ENCODE measurements at places on chromosomes 5 and 9. TPM values are rescaled to one million over a fixed set of nuclear protein-coding genes. Genes with fewer than 3 reads are reported as not detected.

- no peak for DNase-seq
Observed at GRCh38 chr5:22465177-22465576, 388.0 kb downstream of the CDH12 start.

GRCh38 chr9:33426843-33427293 is 20.5 kb downstream of the AQP3 start:
- DNase-seq = no peak

GRCh38 chr5:80275347-80275746 is 19.5 kb upstream of the SERINC5 start:
- DNase-seq = peak; percentile 54

GRCh38 chr5:91434348-91434747 is 51.2 kb upstream of the ARRDC3 start:
- no peak for DNase-seq

GRCh38 chr9:76717176-76717575 is 47.1 kb upstream of the PCA3 start:
- DNase-seq = no peak

- DNase-seq = no peak
Observed at GRCh38 chr5:99058466-99058865, 129.7 kb upstream of the CHD1 start.

DNA sequence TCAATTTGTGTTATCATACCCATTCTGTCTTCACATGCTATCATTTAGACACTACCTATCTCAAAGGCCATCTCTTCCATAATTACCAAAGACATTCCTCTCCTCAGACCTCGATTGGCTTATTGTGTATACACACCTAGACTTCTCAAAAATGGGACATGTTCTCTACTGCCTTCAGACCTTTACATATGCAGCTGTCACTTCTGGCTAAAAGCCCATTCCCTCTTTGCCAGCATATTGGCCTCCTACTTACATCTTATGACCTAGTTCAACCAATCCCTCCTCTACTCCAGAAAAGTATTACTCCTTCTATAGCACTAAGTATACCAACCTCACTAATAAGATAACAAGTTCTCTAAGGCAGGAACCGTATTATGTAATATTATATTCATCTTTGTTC is 84.4 kb downstream of the RAPGEF6 start:
- DNase-seq = no peak

DNA sequence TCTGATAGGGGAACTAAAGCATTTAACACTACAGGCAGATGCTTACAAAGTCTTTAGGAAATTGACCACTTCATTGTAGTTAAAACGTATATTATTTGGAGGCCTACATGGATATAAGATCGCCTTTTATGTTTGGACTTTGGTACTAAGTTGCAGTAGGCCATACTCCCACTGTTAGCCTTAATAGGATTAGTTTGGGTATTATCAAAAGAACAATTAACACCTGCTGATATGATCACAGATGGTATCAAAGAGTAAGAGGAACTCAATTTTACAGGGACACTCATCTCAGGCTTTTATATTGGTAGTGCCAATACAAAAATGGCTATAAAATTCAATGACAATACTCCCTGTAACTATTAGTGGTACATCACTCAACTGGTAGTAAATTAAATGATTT is 1183.0 kb downstream of the MAT2B start:
- DNase-seq = no peak

GRCh38 chr9:107948601-107949000 is 459.0 kb upstream of the KLF4 start:
- no peak for DNase-seq

GRCh38 chr9:117528225-117528624 is 113.4 kb upstream of the ASTN2 start:
- no peak for DNase-seq

GRCh38 chr5:147831465-147831864 is at the start of gene SPINK1:
SPINK1 (minus strand) TSS chr5:147831671; CDS start chr5:147831577, 94 bp downstream.
- DNase-seq = no peak

DNA sequence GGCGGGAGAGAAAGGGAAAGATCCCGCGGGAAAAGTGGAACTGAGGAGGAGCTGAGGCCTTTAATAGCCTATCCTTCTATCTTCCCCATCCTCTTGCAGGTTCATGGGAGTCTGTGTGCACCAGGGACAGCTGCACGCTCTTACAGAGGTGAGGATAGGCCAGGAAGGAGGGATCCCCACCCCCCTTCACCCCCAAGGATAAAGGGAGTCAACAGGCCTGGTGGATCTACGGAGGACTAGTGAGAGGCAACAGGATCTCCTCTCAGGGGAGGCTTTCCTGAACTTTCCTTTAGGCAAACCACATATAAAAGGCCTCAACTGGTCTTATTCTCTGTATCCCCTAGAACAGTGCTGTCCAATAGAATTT is 1.1 kb downstream of the TESK1 start:
- no peak for DNase-seq

DNA sequence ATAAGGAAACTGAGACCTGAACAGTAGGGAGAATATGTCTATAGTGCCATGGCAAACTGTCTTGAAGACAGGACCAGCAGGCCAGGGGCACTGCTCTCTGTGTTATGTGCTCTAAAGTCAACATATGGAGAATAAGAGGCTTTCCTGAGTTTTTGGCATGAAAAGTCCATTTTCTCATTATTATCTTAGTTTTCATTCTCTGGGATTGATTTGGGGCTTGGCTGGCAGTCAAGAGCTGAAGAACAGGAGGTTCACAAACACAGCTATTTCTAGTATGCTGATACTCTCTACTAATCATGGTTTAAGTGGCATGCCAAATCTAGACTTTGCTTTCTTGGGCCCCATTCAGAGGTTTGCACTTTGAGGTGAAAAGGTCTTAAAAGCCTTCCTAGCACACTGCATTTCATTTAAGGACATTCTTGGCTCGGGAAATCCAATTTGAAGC is 404.4 kb downstream of the ZNF608 start:
- peak; percentile 65 for DNase-seq

DNA sequence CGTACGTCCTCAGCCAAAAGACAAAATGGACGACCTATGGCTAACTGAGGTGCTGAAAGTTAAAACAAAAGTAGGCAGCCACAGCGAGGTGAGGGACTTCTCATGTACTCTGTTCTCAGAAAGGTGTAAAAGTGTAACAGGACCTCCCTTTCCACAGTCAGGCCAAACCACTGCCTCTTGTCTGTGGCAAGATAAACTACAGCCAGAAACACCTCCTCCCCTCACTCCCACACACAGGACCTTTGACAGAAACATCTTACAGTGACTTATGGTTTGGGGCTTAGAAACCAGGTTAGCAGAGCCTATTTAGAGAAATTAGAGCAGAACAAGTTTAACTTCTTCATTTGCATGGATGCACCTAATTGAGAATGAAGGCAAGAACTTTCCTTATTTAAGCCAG is 499.1 kb upstream of the GRIN3A start:
- no peak for DNase-seq

DNA sequence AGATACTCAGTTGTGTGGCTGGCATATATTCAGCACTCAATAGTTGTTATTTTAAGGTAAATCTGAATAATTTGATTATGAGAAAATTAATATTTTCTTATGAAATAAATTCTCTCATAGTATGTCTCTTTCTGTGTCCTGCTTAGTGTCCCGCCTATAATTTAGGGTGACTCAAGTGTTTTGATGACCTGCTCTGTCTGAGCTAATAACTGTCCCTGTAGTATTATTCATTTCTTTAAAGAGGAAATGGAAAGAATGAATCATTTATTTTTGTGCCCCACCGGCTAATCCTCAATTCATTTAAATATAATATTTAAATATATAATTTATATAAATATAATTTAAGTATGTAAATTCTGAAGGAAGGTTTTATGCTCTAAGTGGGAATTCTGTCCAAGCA is 4.1 kb downstream of the SLC1A1 start:
- no peak for DNase-seq

DNA sequence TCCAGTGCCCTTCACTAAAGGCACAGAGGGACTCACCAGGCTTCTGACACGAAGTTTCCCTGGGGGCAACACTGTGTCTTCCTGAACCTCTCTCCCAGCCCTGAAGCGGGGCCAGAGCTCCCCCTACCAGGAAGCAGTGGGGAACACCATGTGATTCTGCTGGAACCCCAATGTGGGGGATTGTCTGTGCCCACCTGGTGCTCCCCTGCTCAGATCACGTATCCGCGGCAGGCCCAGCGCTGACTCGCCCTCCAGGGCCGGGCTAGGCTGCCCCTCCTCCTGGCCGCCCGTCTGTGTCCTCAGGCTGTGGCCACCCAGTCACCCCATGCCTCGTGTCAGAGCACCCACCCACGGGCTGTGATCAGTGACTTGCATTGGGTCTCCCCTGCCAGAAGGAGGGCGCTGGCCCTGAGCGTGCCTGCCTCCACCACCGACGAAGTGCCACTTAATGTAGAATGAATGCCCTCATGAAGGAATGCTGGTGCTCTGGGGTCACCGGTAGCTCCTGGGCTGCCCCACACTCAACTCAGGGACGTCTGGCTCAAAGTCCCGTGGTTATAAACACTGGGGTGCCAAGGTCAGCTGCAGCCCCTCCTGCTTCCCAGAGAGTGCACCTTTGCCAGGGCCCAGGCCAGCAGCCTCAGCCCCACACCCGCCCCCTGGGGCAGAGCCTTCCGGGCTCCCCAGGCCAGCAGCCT is 22.1 kb downstream of the SARDH start:
- DNase-seq = no peak

DNA sequence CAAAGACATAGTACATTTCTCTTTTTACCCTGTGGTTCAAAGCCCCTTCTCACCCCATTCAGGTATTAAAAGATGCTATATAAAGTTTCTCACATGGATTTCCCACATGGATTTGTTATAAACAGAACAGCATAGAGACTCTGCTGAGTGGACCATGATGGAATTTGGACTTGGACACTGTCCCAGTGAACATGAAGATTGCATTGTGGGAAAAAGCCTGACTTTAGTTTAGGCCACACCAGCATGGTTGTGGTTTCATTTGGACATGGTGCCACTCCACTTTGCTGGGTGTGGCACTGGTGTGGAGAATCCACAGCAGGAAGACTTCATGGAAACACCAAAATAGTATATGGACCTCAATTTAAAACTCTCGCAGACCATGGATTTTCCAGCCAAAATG is 124.6 kb downstream of the ARHGAP26 start:
- no peak for DNase-seq

Gene PCDHGB7
- total RNA-seq = 15.3 TPM

Gene HTR1A
- 0.68 TPM for total RNA-seq

Gene TMC1
- total RNA-seq = 5.4 TPM

Gene CKMT2
- 27.6 TPM for total RNA-seq

Gene SH3TC2
- total RNA-seq = 130 TPM

Gene RNF20
- total RNA-seq = 36.7 TPM

Gene PITX1
- total RNA-seq = 3.0 TPM

Gene ELAVL2
- 75.7 TPM for total RNA-seq

Gene GLE1
- 59.7 TPM for total RNA-seq

Gene ZNF354B
- 24.3 TPM for total RNA-seq

Gene DMRT1
- 93.4 TPM for total RNA-seq

Gene HRCT1
- 6.5 TPM for total RNA-seq

All from testis (tissue), 5 donors.